Brain (organoid and tissue), 16 donors: ENCODE measurements at places on chromosomes 6 and 20. TPM values are rescaled to one million over a fixed set of nuclear protein-coding genes. Genes with fewer than 3 reads are reported as not detected.

Gene SCRT2
- polyA plus RNA-seq, result 0.98 TPM

Gene GRM1
- 0.44 TPM for polyA plus RNA-seq

Gene ASF1A
- polyA plus RNA-seq, result 20.2 TPM

Gene CYP24A1
- polyA plus RNA-seq, result 0.63 TPM

Gene ECT2L
- 0.07 TPM for polyA plus RNA-seq

Gene ME1
- polyA plus RNA-seq, result 4.5 TPM

Gene LY6G6D
- polyA plus RNA-seq, result not detected

Gene HMGCLL1
- polyA plus RNA-seq, result 1.0 TPM

Gene IL17F
- not detected for polyA plus RNA-seq

Gene NEU1
- 59.5 TPM for polyA plus RNA-seq

Gene SMOC2
- 143 TPM for polyA plus RNA-seq

- peak; percentile 14 for DNase-seq
These were observed 24.9 kb upstream of the FUCA2 start for GRCh38 chr6:143536461-143536865.

DNA sequence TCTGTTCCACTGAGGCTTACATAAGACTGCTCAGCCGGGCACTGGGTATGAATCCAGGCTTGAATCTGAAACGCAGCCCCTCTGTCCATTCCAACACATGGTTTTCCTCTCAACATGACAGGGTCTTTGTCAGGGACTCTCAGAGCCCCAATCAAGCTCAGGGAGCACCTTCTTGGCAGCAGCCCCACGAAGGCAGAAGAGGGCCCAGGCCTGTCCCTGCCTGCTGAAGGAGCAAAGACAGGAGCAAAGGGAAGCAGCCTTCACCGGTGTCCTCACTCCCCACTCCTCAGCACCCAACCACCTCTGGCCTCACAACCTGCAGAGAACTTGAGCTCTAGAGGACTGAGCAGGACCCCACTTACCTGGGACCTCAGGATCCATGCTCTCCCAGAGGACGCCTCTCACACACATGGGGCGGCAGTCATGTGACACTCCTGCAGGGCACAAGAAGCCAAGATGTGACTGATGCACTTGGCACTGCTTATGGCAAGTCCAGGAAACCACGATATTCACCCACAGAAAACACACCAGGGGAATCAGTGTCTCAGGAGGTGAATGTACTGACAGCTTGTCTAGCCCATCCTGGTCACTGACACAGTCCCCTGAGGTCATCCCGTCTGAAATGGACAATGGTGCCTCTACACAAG is 4.3 kb downstream of the SNHG17 start:
- DNase-seq, result no peak

DNA sequence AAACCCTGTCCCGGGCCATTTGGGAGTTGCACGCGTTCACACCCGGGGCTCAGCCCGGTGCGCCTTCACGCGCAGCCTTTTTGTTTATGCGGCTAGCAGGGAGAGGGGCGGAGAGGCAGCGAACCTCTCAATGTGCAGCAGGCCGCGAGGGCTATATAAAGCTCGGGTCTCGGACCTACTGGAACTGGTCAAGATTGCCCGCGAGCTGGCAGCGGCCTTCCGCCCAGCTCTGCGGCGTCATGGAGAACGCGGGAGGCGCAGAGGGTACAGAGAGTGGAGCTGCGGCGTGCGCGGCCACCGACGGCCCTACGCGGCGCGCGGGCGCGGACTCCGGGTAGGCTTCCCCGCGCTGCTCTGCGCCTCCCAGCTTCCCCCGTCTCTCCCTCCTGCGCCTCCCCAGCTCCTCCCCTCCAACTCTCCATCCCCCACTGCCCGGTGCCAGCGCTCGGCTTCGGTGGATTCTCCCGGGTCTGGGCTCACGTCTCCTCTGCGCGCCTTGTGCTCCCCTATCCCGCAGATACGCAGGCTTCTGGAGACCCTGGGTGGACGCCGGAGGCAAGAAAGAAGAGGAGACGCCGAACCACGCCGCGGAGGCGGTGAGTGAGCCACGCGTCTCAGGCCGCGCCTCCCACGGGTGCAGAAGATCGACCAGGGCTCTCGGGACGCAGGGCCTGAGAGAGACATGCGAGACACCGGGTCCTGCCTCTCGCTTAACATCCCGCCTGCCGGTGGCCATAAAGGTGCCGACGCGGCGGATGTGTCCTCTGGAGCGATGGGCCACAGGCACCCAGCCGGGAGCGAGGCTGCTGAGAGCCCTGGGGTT is at the start of gene RIPPLY2:
Gene RIPPLY2, plus strand, starts transcription at position 183 of the 823 bp plus-strand sequence. Its CDS starts 57 bp downstream, at position 240.
- DNase-seq, result peak; percentile 85

GRCh38 chr6:31575952-31576685 is 754 bp downstream of the TNF start:
- no peak for DNase-seq

DNA sequence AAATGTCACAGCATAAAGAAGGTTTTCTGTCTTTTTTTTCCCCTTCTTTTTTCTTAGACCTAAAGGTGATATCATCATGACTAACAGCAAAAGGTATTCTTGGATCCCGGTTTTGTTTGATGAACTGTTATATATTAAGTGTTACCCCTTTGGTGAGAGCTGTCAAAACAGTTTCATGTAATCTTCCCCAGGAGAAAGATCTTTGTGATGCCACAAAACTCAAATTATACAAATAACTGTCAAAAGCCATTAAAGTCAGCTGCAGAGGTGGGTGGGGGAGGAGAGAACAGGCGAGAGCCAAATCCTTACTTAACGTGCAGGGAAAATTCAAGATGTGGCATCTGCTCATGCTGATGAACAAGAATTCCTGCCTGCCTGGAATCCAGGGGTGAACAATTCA is 258.2 kb downstream of the BMP7 start:
- DNase-seq, result no peak

DNA sequence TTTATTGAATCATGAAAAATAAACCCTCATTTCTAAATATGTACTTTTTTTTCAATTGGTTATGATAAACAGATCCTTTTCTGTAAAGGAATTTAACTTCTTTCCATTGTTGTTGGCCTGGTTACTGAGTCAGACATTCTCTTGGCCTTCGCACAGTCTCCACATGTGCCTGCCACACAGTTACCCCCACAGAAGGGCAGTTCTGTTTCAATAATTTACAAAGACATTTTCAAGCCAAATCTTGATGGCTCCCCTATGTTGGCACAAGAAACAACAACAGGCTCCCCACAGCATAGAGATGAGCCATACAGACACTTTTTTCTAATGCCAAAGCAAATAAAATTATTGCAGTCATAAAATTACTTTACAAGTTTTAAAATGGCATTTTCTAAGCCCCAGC is 55.6 kb upstream of the BEND6 start:
- no peak for DNase-seq

GRCh38 chr6:6460416-6460815 is 128.1 kb upstream of the LY86 start:
- DNase-seq, result no peak

DNA sequence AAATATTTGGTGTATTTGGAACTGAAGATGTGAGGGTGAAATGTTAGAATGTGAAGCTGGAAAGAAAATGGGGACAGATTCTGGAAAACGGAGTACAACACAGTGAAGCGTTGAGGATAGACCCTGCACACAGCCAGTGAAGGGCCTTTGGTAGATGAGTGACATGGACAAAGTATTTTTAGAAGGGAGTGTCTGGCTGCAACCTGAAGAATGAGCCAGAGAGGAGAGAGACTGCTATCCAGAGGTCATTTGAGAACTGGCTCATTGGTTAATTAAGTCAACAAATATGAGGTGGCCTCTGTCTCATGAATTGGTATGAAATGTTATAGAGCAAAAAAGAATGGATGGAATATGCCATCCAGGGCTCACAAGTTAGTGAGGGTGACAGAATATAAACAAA is 310.5 kb downstream of the PACRG start:
- no peak for DNase-seq

GRCh38 chr6:129104131-129104530 is 221.2 kb downstream of the LAMA2 start:
- no peak for DNase-seq

GRCh38 chr6:152136449-152136825 is 329.0 kb downstream of the ESR1 start:
- no peak for DNase-seq

DNA sequence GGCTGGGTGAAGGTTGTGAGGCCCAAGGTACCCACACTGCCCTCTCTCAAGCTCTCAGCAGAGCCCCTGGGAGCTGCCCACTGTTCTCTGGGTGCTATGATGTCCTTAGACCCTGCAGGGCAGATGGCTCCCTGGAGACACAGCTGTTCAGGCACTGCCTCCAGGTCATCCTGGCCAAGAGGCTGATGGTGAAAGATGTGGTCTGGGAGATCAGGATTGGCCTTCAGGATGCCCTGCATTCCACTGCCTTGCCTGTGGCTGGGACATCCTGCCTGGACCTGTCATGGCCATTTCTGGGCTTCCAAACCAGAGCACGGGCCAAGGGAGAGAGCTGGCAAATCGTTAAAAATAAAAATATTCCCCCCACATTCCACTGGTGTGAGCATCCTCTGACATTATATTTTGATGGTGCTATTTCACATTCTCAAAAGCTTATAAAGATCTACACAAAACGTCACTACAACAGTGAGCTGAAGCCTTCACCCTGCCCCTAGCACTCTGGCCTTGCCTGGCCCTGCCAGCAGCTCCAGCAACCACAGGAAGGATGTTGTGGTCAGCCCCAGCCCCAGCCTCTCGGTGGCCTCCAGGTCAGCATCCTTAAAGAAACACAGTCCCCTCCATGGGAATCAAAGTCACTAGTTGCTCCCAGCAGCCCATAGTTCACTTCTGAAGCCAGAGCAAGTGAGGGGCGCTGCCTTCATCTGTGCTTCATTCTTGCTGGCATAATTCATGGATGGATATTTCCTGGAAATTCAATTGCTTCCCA is 13.5 kb upstream of the KCNK16 start:
- no peak for DNase-seq

DNA sequence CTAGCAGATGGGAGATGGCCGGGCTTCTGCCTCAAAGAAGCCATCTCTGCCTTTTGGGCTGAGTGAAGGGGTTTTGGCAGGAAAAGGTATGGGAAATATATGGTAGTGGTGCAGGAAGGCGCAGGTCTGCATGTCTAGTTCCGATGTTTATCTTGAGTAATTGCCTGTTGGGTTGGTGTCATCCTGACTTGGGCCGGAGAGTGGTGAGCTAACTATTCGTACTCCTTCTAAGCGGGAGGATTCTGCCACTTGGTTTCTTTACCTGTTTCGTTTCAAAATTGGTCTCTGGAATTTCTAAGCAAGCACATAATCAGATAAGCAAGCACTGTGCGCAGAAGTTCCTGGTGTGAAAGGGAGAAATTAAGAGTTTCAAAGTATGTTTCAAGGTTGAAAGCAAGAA is 229.6 kb downstream of the SAMD5 start:
- DNase-seq, result no peak

DNA sequence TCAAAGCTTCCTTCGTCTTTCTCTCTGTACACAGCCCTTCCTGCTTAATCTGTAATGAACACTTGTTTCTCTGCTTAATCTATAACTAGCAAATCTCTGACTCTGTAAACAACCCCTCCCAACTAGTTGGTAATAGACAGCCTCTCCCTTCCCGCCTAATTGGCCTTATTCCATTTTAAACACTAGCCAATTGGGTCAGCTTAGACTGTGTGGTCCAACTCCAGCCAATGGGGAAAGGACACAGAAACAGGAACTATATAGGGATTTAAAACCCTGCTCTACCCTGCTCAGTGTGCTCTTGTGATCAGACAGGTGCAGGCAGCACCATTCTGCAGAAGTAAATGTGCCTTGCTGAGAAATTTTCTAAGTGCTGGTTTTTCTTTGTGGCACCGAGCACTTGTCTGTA is 18.5 kb downstream of the CHD6 start:
- DNase-seq, result no peak

GRCh38 chr6:142328070-142328469 is 26.3 kb downstream of the ADGRG6 start:
- no peak for DNase-seq

GRCh38 chr20:24492031-24492607 is 22.7 kb downstream of the SYNDIG1 start:
- peak; percentile 41 for DNase-seq

DNA sequence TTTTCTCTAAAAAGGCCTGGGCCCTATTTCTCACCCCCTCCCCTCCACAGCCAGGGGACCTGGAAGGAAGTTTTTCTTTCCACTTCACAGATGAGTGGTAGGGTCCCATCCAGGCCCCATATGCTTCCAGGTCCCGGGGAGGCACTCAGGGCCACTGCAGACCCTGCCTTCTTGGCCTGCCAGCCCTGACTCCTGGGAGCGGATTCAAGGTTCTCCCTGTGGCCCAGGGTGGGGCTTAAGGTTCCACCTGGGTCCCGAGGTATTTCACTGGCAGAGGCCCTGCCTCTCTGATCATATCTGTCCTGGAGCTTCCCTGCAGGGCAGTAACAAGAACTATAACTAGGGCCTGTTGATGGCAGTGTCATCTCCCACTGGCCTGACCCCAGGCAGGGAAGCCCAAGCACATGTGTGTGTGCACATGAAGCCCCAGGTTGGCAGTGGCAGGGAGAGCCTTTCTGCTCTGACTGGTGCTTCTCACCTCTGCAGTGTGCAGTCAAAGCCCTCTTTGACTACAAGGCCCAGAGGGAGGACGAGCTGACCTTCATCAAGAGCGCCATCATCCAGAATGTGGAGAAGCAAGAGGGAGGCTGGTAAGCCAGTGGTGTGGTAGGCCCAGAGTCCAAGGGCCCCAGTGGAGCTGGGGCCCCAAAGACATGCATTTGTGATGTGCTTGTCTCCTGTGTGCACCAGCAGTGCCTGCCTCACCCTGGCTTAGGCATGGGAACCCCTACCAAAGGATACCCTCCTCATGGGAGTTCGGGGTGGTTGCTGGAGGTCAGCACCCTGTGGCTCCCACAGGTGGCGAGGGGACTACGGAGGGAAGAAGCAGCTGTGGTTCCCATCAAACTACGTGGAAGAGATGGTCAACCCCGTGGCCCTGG is 31.2 kb downstream of the PLCG1 start:
- DNase-seq, result no peak

- DNase-seq, result no peak
These were observed 40.4 kb downstream of the MAPK14 start for GRCh38 chr6:36068012-36068392.

DNA sequence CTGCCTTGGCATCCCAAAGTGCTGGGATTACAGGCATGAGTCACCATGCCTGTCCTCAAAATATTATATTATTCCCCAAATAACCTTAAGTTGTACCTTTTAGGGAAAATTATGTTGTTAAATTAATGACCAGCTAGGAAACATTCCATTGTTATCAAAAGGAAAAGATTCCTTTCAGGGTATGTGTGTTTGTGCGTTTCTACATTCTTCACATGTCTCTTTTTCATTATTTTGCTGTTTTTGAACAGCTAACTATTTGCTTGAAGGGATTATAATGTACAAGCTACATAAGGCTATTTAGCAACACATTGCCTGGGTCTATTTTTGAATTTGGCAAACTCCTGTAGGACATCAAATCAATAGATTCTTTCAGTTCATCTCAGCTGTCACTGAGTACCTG is 57.1 kb downstream of the GJA1 start:
- no peak for DNase-seq

- DNase-seq, result no peak
These were observed 89.2 kb downstream of the ARID1B start for GRCh38 chr6:156866220-156867015.

- no peak for DNase-seq
These were observed 188.1 kb downstream of the CDC5L start for GRCh38 chr6:44575644-44576043.

GRCh38 chr6:120211955-120212792 is 862.6 kb upstream of the MAN1A1 start:
- no peak for DNase-seq

GRCh38 chr20:48604426-48604825 is 223.4 kb downstream of the PREX1 start:
- no peak for DNase-seq

- no peak for DNase-seq
These were observed 21.0 kb downstream of the PPARD start for GRCh38 chr6:35363293-35363750.

GRCh38 chr6:106014955-106015354 is 71.2 kb upstream of the PRDM1 start:
- no peak for DNase-seq

GRCh38 chr6:162068340-162068739 is 659.2 kb downstream of the PRKN start:
- peak; percentile 18 for DNase-seq
